ENCODE measurements at places on chromosomes 6 and 20.

DNA sequence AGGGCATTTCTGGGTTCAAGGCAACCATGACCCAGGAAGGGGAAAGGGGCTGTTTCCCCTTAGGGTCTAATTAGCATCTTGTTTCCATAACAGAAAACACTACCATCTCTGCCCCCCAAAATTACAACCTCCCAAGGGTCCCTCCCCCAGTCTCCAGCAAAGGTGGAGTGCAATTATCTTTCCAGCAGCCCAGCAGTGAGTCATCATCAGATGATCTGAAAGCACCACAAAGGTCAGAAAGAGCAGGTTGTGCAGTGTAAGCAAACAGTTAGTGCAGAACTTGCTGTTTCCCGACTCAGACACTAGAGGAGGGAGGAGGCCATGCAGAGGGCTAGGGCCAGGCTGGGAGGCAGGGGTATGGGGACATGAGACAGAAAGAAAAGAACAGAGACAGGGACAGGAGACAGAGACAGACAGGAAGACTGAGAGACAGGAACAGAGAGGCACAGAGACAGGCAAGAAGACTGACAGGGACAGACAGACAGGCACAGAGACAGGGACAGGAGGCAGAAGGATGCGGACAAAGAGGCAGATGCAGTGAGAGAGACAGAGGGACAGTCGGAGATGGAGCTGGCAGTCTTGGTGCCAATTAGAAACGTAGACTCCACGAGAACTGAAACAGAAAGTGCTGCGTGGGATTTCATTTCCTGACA is 62.5 kb downstream of the PYGB start:
- peak; percentile 40 for DNase-seq

GRCh38 chr6:3751077-3751729 is at the start of gene PXDC1:
PXDC1 (minus strand) TSS chr6:3751713; CDS start chr6:3751531, 182 bp downstream.
- DNase-seq = no peak

GRCh38 chr6:15340775-15341174 is 94.9 kb downstream of the JARID2 start:
- no peak for DNase-seq

DNA sequence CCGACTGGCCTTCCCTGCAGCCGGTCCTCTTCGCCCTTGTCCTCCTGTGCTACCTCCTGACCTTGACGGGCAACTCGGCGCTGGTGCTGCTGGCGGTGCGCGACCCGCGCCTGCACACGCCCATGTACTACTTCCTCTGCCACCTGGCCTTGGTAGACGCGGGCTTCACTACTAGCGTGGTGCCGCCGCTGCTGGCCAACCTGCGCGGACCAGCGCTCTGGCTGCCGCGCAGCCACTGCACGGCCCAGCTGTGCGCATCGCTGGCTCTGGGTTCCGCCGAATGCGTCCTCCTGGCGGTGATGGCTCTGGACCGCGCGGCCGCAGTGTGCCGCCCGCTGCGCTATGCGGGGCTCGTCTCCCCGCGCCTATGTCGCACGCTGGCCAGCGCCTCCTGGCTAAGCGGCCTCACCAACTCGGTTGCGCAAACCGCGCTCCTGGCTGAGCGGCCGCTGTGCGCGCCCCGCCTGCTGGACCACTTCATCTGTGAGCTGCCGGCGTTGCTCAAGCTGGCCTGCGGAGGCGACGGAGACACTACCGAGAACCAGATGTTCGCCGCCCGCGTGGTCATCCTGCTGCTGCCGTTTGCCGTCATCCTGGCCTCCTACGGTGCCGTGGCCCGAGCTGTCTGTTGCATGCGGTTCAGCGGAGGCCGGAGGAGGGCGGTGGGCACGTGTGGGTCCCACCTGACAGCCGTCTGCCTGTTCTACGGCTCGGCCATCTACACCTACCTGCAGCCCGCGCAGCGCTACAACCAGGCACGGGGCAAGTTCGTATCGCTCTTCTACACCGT is 6.1 kb downstream of the UBD start:
- DNase-seq = no peak

DNA sequence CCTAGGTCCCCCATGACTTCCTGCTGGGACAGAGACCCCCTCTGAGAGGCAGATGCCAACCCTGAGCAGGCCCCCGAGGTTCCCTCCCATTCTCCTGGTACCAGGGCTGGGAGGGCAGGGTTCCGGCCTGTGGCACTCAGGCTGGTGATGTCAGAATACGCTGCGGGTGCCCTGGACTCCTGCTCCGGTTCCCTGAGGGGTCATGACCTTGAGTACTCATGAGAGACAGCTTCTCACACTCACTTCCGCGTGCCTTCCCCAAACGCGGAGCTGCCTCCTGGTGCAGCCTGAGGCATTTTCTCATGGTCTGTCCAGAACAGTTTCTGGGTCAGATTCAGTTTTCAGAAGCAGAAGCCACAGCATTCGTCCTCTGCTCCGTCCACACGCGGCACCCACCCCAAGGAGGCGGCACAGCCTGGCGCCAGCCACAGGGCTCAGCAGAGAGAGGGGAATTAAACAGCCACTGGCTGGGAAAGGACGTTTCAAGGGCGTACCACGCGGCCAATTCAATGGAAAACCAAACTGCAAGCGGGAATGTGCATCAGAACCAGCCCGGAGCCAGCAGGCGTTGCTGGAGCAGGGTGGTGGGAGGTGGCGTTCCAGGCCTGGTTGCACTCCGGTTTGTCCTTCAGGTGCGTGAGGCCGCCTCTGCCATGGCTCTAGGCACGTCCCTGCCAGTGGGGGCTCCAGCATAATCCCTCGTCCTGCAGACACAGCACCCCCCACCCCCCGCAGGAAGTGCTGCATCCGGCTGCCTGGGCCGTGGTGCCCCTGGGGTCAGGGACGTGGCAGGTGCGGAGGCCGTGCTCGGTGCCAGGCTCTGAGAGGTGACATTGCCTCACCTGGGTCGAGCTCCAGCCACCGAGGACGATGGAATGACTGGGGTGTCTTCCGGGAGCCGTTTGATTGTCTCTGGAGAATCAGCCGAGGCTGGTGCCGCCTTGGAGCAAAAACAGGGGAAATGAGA is 58.3 kb upstream of the BHLHE23 start:
- DNase-seq = no peak

- DNase-seq = no peak
Observed at GRCh38 chr20:23229989-23230388, 120.6 kb upstream of the NXT1 start.

GRCh38 chr6:11237956-11238355 is 5.5 kb upstream of the NEDD9 start:
- no peak for DNase-seq

DNA sequence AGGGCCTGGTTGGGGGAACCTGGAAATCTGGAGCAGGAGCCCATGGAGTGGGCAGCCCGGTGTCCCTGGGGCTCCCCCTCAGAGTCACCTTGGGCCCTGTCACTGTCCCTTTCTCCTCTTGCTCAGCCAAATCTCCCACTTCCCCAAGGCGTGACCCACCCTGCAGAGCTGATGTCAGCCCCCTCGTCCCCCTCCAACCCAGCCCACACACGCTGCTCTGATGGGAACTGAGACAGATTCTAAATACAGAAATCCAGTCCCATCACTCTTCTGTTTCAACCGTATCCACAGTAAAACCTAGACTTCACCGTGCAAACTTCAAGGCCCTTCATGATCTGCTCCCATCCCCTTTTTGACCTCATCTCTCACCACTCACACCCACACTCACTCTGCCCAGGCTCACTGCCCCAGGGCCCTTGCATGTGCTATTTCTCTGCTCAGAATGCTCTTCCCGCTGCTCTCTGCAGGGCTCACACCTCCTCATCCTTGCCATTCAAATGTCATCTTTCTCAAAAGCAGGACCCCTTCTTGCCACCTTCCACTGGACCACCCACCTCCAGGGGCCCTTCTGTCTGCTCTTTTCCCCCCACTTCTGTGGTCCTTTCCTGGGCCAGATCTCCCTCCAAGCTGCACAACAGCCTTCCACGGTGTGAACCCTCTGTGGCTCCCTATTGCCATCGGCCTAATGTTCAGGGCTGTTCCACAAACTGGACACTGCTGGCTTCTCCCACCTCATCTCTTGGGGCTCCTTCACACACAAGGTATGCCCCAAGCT is 16.6 kb downstream of the TGM2 start:
- DNase-seq = no peak

GRCh38 chr6:5763871-5764270 is 242.9 kb downstream of the NRN1 start:
- no peak for DNase-seq

DNA sequence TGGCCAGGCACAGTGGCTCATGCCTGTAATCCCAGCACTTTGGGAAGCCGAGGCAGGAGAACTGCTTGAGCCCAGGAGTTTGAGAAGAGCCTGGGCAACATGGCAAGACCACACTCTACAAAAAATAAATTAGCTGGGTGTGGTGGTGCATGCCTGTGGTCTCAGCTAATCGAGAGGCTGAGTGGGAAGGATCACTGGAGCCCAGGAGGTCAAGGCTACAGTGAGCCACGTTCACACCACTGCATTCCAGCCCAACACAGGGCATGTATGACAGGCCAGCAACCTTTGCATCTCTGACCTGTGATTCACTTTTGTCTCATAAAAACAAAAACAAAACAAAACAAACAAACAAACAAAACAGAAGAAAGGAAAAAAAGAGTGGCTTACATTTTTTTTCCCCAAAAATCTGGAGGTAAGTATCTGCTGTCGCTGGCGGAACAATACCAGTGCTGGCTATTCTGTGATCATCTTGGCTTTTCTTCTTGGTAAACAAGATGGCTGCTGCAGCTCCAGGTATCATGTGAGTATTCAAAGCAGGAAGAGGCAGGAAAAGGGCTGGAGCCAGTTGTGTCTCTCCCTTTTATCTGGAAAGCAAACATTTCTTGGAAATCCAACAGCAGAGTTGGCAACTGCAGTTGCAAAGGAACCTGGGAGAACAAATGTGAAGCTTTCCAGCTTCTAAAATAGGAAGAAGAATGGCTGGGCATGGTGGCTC is 40.4 kb upstream of the ZMYND8 start:
- no peak for DNase-seq

DNA sequence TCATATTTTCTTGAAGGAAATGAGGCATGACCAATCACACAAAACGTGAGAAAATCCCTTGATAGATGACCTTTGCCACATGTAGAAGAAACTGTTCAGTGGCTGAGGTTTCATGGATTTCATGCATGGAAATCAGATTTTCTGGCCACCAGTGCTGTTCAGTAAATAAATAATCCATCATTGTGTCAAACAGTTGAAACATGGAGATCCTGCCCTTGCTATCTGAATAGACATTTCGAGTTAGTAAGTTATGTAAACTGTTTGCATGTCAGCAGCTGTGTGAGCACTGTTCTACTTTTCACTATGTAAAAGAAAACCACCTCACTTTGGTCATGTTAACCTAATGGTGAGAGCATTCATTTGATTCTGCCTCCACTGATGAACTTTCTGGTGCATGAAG is 793.9 kb upstream of the EPHA7 start:
- no peak for DNase-seq

DNA sequence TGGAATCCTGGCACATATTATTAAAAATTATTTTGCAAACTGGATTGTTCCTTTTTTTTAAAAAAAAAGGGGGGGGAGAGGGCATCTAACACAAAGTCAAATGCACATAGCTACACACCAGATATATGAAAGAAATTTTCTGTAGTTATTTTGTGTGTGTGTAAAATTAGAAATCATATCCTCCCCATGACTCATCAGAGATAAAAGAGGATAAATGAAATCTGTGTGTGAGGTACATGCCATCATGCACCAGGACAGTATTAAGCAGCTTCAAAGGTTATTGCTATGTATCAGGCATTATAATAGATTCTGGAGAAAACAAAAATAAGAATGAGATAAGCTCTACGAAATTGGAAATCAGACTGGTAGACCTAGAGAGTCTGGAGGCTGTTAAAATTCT is 5.2 kb downstream of the BTBD9 start:
- no peak for DNase-seq

DNA sequence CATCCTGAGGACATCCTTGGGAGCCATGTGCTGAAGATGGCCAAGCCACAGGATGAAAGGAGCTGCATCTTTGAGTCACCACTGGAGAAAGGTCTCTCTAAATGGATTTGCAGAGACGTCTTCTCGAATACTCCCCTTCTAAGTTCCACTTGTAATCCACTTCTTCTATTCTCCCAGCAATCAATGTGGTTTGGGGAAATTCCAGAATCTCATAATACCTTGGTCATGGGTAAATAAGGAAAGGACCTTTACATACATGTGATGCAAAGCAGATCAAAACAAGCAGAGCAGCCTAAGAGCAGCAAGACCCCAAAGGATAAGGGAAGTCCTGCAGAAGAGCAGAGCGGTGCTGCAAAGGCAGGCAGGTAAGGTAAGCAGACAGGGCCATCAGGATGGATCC is 35.3 kb downstream of the TRIM38 start:
- no peak for DNase-seq

DNA sequence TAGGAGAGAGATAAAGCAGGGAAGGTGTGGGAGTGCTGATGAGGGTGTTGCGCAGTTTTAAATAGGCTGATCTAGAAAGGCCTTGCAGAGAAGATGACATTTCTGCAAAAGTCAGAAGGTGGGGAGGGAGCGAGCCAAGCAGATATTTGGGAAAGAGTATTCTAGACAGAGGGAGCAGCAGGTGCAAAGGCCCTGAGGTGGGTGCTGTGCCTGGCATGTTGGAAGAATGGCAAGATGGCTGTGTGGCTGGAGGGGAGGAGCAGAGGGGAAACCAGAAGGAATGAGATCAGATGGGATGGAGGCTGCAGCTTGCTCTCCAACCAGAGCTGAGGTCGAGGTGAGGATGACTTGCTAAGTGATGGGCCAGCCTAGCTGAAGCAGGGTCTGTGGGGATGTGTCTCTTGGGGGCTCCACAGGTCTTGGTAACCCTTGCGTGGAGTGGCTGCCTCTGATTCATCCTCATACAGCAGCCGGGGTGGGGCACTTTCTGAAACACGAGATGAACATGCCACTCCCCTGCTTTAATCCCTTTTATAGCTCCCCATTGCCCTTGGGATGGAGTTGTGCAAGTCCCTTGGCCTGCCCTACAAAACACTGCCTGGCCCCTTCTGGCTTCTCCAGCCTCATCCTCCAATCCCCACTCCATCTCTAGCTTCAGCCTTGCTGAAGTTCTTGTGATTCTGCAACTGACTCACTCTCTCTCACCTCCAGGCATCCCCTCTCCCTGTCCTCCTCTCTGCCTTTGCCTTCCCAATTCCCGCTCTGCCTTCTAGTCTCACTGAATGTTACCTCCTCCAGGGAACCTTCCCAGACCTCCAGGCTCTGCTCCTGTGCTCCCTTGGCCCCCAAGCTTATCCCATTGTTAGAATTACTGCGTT is 94.1 kb downstream of the CDH22 start:
- no peak for DNase-seq

- no peak for DNase-seq
Observed at GRCh38 chr6:36769676-36770499, 69.4 kb downstream of the CPNE5 start.

DNA sequence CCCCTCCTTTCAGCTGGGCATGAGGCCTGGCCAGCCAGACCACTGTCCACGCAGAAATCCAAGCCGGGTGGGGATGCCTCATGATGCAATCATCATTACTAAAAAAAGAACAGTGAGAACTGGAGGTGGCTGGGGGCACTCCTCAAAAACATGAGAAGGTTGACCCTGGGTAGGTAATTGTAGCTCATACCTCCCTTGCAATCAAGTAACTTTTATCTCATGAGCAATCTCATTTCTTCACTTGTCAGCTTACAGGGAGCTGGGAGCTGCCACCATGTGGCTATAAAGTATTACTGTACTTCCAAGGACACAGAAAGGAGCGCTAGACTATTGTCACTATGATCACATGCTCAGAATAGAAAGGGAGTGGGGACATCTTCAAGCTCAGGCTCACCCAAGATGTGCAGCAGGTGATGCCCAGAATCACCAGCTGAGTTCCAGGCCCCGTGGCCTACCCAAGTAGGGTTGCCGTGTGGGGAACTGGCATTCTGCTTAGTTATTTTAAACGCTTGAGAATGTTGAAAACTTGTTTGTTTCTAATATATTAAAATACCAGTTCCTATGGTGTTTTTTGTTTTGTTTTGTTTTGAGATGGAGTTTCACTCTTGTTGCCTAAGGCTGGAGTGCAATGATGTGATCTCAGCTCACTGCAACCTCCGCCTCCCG is 3.0 kb upstream of the CDH26 start:
- no peak for DNase-seq
